ENCODE measurements at places on chromosomes 13 and 19. TPM values are rescaled to one million over a fixed set of nuclear protein-coding genes. Genes with fewer than 3 reads are reported as not detected.

ZNF296 gene
- 0.56 TPM for total RNA-seq

AXL gene
- 24.0 TPM for total RNA-seq

LAIR2 gene
- not detected for total RNA-seq

SIGLEC8 gene
- total RNA-seq = 0.92 TPM

ZNF506 gene
- total RNA-seq = 33.5 TPM

TUBGCP3 gene
- total RNA-seq = 21.3 TPM

PEX11G gene
- total RNA-seq = 4.4 TPM

ZNF541 gene
- 1.1 TPM for total RNA-seq

SOX21 gene
- total RNA-seq = not detected

CAB39L gene
- 42.7 TPM for total RNA-seq

GRCh38 chr13:43058831-43059230, 35.4 kb downstream of the DNAJC15 start:
- DNase-seq = no peak

DNA sequence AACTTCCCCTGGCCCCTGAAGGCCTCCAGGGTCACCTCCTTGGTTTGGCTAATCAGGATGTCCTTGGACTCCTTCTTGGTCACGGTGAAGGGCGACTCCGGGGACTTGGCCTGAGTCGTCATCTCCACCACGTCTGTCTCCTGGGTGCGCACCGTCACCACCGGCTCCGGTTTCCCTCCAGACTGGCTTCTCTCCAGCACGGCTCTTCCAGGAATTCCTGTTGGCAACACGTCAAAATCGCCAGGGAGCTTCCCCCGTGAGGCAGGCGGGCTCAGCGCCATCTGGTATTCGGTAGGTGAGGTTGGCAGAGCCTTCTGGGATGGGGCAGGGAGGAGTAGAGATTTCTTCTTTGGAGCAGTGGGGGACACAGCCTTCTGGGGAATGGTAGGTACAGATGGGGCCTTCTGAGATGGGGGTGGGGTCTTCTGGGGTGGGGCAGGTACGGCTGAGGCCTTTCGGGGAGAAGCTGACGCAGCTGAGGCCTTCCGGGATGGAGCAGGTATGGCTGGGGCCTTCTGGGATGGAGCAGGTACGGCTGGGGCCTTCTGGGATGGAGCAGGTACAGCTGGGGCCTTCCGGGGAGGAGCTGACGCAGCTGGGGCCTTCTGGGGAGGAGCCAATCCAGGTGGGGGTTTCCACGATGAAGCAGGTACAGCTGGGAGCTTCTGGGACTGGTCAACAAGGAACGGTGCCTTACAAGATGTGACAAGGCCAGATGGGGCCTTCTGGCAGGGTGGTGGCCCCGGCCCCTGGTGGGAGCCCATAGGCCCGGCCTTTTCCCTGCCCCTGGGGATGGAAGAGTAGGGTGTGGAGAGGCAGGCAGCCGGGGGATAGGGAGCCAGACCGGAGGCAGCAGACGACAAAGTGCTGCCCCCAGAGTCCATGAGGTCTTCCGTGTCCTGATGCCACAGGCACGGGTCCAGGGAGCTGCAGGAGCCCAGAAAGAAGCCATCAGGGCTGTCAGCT, 3.8 kb downstream of the GARIN5B start:
- no peak for DNase-seq

DNA sequence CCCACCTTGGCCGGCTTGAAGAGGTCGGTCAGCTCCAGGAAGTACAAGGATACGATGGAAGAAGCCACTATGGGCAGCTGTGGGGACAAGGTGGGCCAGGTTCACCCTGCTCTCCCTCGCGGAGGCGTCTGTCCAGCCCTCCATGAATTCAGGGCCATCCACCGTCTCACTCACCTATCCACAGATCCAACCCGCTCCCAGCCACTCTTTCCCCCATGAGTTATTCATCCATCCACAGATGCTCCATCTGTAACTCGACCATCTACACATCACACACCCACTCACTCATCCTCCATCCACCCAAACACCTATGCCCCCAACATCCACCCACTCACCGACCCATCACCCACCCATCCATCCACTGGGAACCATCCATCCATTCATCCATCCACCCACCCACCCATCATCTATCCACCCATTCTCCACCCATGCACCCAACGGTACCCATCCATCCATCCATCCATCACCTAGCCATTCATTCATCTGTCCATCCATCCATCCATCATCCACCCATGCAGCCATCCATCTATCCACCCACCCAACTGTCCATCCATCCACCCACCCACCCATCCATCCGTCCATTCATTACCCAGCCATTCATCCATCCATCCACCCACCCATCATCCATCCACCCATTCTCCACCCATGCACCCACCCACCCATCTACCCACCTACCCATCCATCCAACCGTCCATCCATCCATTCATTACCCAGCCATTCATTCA, 5.8 kb downstream of the PLPPR3 start:
- DNase-seq = no peak

DNA sequence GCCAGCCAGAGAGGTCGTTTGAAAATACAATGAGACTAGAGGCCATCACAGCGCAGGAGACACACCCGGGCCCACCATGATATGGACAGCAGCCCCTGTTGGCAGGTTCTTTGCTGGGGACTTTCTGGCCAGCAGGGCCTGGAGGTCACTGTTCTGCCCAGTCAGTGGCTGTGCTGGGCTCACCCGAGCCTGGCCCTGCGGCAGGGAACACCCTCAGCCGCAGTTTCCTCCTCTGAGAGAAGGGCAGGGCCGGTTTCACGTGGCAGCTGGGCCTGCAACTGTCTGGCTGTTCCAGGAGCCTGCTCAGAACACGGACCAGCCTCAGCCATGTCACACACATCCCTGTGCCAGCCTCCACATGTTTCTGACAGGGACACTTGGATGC, 39.4 kb downstream of the ADPRHL1 start:
- no peak for DNase-seq

- DNase-seq = no peak
Measured at GRCh38 chr13:101514695-101515275, 62.3 kb downstream of the ITGBL1 start.
